ENCODE measurements at places on chromosomes 5 and 9. TPM values are rescaled to one million over a fixed set of nuclear protein-coding genes. Genes with fewer than 3 reads are reported as not detected.
A peak's percentile ranks its signal among the peaks of the same experiment; 100 is the strongest.

DNA sequence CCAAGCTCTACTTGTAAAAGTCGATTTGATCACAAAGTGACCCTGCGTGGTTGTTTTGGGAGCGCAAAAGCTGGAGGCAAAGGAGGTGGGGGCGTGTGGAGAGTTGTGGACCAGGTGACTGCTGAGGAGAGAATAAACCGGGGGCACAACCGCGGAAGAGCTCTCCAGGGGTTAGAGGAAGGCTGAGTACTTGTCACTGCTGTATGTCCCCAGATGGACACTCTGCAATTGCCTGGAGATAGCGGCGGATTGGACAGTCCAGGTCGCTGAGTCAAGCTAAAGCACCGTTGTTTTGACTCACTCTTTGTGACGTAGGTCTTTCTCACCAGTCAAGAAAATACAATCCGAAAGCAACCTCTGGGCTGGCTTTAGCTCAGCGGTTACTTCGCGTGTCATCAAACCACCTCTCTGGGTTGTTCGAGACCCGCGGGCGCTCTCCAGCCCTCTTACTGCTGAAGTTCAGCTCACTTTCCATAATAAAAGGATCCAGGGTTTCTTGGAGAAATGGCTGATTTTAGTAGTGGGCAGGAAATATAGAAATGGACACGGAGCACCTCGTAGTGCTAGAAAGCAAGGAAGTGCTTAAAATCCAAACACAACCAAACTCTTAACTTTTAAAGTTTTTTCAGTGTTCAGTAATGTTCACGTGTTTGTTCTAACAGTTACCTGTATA lies 25.7 kb downstream of the ZMAT2 start:
- no peak overlapping the region for H3K27ac ChIP-seq
- no peaks in the 10 kb centered on the region for H3K36me3 ChIP-seq
- H3K4me1 ChIP-seq, result no peaks in the 10 kb centered on the region
- DNase-seq, result peak; percentile 87

The PCDHB5 gene
- 23.6 TPM for total RNA-seq

The C1QTNF2 gene
- 0.39 TPM for total RNA-seq

DNA sequence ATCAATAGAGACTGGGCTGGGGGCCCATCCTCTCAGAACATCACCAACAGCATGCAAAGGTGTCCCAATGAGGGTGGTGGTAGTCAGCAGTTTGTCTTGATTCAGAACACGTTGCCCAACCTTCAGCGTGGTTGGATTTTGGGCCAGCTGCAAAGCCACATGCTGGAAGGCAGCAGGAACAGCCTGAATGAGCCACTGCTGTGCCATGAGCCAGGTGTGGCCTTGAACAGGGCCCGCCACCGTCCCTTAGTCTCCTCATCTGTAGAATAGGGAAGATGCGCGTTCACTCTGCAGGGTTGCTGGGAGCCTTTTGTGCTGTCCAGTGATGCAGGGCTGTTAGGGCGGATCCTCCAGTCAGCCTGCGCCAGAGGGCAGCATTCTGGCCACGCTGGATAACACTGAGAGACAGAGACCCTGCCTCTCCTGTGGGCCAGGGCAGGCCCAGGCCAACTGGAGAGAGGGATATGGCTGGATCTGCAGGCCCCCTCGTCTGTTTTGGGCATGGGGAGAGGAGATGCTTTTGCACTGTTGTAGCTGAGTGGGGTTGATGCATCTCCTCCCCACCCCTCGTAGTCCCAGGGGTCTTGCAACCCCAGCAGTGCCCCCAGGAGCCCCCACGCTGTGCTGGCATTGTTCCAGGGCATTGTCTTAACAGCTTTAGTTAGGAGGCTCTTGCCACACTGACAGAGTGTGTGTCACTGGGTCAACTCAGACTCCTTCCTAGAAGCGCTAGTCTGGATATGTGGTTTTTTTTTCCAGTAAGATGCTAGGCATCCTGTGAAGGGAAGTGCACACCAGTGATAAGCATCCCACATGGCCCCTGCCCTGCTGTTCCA lies 42.1 kb downstream of the SLC46A2 start:
- no peak for DNase-seq
- no peaks in the 10 kb centered on the region for H3K36me3 ChIP-seq
- H3K4me1 ChIP-seq, result no peaks in the 10 kb centered on the region
- no peaks in the 10 kb centered on the region for H3K27me3 ChIP-seq
- H3K27ac ChIP-seq, result no peak overlapping the region

DNA sequence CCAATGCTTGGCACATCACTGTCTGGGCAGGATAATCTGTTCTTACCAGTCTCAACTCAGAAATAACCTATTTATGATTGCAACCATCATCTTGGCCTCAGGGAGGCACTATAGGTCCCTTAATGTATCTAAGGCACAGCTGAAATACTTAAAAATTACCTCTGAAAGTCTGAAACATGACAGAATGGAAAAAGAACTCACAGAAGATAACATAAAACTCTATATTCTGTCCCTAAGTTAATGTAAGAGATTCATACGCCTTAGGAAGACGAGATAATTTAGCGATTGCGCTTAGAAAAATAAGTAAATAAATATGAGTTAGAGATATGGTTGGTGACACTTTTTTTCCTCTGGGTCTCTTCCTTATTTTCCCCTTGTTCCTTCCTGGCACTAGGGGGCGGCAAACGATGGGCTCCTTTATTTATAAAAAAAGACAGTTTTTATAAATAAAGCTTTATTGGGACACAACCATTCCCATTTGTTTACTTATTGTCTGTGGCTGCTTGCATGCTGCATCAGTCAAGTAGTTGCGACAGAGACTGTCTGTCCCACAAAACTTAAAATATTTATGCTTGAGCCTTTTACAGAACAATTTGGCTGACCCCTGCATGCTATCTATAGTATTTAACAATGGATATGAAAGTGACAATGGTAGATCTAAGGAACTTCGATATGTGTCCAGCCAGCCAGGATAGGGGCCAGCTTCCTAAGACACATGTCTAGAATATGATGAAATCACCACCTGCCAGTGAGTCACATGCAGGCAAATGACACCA lies 79.6 kb downstream of the PDE4D start:
- peak; percentile 72 for DNase-seq
- H3K27ac ChIP-seq, result no peak overlapping the region
- H3K4me3 ChIP-seq, result no peak overlapping the region

The LRRC19 gene
- not detected for total RNA-seq

DNA sequence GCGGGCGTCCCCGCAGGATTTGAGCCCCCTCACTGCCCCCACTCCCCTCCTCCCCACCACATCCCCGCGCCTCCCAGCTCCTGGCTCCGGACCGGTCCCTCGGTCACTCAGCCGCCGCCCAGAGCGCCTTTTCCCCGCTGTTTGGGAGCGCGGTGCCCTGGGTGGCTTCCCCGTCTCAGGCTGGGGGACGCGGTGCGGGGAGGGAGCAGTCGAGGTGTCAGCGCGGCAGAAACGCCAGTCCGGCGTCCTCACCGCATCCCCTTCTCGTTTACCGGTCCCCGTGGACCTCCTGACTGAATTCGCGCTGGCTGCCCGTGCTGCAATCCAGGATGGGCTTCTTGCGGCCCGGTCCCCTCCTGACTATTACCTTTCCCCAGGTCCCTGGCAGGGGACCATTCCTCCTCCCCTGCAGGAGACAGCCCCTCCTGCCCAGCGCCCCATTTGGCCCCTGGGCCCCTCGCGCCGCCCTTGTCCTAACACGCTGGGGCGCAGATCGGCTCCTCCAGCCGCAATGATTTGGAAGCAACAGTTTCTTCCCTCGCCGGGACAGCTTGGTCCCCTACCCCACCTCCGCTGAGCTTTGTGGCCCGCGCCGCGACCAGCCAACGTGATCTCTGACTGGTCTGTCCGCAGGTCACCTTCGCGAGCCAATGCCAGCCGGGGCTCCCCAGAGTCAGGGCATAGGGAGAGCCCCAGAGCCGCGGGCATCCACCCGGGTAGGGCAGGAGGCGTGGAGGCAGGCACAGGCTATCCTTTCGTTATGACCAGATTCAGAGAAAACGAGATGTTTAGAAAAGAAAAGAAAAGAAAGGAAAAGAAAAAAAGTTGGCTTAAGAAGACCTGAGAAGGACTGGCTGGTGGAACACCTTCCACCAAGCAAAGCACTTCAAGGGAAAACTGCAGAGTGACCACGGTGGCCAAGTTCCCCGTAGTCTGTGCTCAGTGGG lies 1.2 kb downstream of the ANKRD33B start:
- DNase-seq, result no peak
- H3K27me3 ChIP-seq, result peaks cover 28% of the 10 kb centered on the region

GRCh38 chr9:98929071-98929470 lies 14.6 kb upstream of the COL15A1 start:
- H3K4me1 ChIP-seq, result no peaks in the 10 kb centered on the region
- H3K27ac ChIP-seq, result no peak overlapping the region
- DNase-seq, result no peak
- no peak overlapping the region for H3K4me3 ChIP-seq

GRCh38 chr5:89279391-89280036 lies 396.5 kb upstream of the MEF2C start:
- no peaks in the 10 kb centered on the region for H3K27me3 ChIP-seq
- H3K4me1 ChIP-seq, result no peaks in the 10 kb centered on the region
- H3K27ac ChIP-seq, result no peak overlapping the region
- H3K36me3 ChIP-seq, result no peaks in the 10 kb centered on the region
- H3K4me3 ChIP-seq, result no peak overlapping the region

DNA sequence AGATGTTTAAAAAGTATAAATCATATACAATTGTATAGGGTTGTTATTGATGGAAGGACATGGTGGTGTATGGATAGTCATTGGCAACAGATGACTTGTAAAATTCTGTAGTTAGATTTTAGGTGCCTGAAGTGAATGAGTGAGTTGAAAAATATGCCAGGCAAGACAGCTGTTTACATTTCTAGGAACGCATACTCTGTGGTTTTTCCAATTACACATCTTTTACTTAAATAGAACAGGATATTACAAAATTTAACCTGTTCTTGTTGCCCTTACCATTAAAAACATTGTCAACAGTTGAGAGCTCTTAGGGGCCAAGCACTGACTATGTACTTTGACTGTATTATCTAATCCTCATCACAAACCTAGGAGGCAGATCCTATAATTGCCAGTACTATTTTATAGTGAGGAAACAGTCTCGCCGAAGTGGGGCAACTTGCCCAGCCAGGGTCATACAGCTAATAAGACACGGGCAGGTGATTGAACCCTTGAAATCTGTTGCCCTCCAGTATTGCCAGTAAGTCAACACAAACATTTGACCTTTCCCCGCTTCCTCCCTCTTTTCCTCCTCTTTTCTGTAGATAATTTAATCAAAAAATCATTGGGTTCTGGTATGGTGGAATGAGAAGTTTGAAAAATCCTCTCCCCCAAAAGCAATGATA lies 88.6 kb downstream of the MACROH2A1 start:
- no peaks in the 10 kb centered on the region for H3K27me3 ChIP-seq
- no peaks in the 10 kb centered on the region for H3K36me3 ChIP-seq
- no peak overlapping the region for H3K4me3 ChIP-seq

The CDH18 gene
- not detected for total RNA-seq

DNA sequence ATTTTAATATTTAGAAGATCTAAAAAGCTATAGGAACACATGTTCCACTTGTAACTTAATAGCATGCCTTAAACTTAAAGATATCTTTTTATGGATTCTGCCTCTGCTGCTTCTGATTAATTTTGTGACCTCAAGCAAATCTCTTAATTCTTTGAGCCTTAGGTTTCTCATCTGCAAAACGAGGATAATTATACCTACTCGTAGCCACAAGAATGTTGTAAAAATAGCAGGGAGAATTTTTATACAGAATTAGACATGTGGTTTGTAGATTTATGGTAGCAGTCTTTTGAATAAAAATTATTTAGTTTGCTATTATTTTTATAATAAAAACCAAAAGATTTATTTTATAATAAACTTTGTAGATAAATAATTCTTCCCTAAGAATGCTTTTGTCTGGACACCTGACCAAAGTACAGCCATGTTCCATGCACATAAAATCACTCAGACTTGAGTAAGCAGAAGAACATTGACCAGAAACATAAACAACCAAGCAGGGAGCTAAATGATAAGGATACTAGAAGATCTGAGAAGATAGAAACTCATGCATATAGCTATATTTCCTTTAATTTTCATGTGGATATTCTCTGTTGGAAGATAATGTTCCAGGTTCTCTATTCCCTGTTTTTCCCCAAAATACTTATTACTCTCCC lies 18.5 kb downstream of the C9orf85 start:
- DNase-seq, result peak; percentile 2
- no peaks in the 10 kb centered on the region for H3K36me3 ChIP-seq
- no peaks in the 10 kb centered on the region for H3K4me1 ChIP-seq
- H3K27ac ChIP-seq, result no peak overlapping the region

The PKD2L2 gene
- total RNA-seq, result not detected

DNA sequence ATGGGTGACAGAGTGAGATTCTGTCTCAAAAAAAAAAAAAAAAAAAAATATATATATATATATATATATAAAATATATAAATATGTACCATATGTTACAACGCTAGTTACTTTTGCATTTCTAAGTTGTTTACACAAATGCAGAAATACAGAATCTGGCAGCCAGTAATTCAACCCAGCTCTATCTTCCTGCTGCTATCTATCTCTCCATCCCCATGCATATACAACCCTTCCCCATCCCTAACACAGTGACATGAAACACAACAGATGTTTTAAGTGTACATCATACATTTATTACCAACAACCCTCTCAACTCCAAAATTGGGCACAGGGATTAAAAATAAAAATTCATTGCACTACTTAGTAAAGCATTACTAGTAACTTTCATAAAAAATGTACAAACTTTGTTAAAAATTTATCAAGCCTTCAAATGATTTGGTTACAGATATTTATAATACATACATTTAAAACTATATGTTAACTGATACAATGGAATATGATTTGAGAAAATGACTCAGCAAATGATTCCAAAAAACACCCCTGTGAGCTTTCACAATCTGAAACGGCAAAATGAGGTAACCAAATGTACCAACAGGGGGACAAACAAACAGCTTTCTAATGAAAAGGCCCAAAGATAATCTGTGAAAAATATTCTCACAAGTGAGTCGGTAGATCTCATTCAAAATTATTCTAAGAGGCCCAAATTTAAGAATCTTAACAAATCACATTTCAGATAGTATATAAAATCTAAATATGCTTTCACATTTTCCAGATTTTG lies 63.8 kb downstream of the RNF38 start:
- DNase-seq, result no peak
- no peaks in the 10 kb centered on the region for H3K4me1 ChIP-seq
- H3K27me3 ChIP-seq, result no peaks in the 10 kb centered on the region
- H3K36me3 ChIP-seq, result peaks cover 15% of the 10 kb centered on the region

The RORB gene
- total RNA-seq, result 0.02 TPM

The TCF7 gene
- 2.4 TPM for total RNA-seq

The STPG3 gene
- total RNA-seq, result 0.35 TPM

DNA sequence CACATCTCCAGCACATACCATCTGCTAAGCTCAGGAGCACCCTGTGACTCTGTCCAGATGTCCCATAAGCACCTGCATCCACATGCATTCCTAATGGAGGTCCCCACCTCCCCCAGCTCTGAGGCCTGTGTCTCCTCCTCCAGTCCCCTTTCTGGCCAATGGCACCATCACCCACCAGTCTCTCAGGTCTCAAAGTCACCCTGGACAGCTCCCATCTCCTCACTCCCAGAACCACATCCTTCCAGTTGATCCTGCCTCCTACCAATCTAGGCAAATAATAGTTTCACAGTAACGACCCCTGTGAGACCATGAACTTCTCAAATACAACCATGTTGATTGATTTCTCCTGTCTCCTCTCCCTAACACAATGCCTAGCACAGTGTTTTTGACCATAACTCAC lies 40.1 kb downstream of the GGTA1 start:
- no peaks in the 10 kb centered on the region for H3K36me3 ChIP-seq
- DNase-seq, result no peak
- H3K27me3 ChIP-seq, result peaks cover 31% of the 10 kb centered on the region
- no peak overlapping the region for H3K4me3 ChIP-seq
- no peaks in the 10 kb centered on the region for H3K4me1 ChIP-seq
- H3K27ac ChIP-seq, result no peak overlapping the region

The RGS3 gene
- total RNA-seq, result 19.8 TPM

The RNF38 gene
- total RNA-seq, result 30.4 TPM

The C5orf58 gene
- total RNA-seq, result not detected

The SNCB gene
- not detected for total RNA-seq

Data from A673 (cell line).